ENCODE measurements at places on chromosomes 2 and 18.

- no peak for DNase-seq
These were observed 49.8 kb downstream of the LDLRAD4 start for GRCh38 chr18:13268158-13269012.

DNA sequence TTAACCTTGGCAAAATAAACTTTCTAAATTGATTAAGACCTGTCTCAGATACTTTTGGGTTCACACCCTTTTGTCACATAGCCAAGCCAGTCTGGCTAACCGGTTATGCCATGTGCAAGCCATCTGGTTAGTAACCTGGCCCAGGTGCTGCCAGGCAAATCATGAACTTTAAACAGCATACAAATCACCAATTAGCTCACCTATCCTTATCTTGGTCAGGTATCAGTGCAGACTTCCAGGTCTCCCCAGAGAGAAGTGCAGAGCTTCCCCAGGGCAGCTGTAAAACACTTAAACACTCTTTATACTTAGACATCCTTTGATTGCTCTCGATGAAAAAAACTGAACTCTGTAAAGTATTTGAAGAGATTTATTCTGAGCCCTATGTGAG lies 14.9 kb upstream of the MC5R start:
- no peak for DNase-seq

DNA sequence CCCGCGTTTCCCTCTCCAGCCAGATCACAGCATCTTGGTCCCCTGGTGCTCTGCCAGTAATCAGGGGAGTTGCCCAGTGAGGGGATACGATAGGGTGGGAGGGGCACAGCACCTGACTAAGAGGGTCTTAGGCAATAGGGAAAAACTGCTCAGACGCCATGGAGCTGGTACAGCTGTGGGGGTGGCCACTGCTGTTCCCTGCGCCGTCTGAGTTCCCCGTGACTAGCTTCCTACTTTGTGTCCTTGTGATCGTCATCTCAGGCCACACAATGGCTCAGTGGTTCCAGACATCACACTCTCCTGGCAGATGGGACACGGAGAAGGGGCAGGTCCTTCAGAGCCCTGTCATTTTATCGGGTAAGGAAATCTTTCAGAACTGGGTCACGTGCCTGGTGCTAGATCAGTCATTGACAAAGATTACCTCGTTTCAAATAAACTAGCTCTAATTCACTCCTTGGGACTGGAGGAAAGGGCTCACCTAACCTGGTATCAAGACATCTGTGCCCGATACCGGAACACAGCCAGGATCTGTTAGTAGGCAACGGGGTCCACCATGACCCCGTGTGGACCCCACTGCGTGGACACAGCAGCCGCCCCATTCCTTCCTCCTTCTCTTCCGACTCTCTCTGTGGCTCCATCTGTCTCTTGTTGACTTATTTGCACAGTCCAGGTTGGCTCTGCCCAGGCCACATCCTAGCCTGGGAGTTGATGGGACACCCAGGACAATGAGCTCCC lies 101.6 kb downstream of the PTGR3 start:
- DNase-seq, result no peak

DNA sequence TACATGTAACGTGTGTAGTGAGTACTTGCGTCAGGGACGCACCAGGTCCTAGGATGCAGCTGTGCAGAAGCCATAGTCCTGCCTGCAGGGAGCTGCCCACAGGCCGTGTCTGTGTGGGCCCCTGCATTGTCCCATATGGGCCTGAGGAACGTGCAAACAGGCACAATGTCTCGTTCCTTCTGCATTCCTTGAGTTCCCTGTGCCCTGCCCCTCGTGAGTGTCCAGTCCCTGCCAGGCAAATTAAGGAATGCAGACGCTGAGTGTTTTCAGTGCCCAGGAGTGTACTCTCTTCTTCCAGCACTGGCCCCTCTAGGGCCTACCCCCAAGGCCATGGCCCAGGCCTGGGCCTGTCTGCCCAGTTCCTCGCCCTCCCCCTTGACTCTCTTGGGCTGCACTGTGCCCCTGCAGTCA lies 61.8 kb downstream of the FAM168B start:
- no peak for DNase-seq

DNA sequence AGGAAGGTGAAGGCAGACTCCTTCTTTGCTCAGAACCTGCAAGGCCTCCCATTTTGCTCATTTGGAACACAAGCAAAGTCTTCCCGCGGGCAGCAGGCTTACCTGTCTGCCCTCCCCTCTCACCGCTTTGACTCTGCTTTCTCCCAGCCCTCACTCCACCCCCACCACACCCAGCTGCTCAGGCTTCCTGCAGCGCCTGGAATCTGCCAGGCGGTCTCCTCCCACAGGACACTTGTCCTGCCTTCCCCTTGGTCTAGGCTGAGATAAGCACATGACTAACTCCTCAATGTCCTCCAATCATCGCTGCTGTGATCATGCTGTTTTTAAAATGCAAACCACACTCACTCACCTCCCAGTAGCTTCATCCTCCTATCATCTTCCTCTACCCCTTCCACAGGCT lies 430.0 kb downstream of the ZNF516 start:
- DNase-seq, result no peak

DNA sequence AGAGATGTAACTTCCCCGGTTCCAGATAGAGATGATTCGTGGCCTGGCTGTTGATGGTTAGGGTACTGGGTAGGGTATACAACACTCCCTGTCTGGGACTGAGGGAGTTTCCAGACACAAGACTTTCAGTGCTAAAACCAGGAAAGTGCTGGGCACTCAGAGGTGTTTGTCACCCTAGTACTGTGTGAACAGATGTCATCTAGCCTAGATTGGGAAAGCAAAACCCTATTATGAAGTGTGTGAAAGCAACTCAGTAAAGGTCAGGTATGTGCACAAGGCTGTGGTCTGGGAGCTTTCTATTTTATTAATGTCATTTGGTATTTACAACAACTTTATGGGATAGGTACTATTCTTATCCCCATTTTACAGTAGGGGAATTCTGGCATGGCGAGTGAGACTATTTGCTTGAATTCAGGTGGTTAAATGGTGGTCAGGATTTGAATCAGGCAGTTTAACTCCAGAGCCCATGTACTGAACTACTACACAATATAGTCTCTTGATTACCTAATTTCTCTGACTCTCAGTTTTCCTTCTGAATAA lies 2.6 kb downstream of the BZW1 start:
- DNase-seq, result no peak

DNA sequence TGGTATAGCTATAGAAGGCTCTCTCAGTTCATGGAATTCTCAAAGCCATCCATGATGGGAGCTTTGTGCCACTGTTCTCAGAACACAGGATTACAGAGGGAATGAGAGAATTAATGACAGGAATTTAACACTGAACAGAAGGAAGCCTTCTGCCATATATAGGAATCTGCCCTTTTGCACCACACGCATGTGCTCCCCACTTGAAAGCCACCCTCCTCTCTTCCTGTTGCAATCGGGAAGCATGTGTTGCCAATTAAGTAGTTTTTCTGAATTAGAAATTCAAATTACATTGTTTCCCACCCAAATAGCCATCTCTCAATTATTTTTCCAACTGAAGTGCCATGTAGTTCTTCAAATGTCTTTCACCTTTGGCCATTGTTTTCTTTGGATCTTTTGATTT lies 71.3 kb downstream of the C1D start:
- DNase-seq, result no peak

DNA sequence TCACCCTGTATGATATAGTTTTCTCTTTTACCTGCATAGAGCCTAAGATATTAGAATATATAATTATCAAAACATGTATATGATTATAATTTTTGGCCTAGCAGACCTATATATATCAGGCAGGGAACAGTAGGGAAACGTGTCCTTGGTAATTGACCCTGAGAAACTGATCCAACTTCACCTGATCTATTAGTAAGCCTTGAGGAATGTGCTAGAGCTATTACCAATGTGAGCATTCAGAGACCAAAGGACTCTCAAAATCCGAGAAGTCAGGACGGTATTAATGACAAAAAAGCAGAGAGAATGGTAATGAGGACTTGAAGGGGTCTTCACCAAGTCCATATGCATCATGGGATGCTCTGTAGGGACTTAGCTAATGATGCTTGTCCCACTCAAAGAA lies 571.9 kb downstream of the CPS1 start:
- no peak for DNase-seq

GRCh38 chr18:24762511-24762910 lies 302.1 kb downstream of the HRH4 start:
- DNase-seq, result no peak

DNA sequence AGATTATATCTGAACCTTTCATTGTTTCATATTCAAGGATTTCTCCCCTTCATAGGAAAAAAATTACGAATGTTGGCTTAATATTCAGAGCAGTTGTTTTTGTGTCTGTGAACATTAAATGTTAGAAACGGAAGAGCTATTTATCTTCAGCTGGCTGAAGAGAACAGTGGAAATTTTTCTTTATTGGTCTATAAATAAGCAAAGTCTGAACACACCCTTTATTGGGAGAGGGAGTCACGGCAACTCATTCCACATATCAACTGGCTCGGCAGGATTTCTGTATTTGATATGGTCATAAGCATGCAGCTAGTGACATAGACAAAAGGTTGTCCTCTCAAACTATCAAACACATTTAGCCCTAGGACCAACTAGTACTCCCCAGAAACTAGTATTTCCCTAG lies 468.4 kb upstream of the HNRNPA3 start:
- DNase-seq, result no peak

GRCh38 chr18:42401131-42401673 lies 446.2 kb downstream of the PIK3C3 start:
- DNase-seq, result no peak

Data from stimulated activated CD4-positive, alpha-beta T cell treated with anti-CD3 and anti-CD28 coated beads, Interleukin-1b, Interleukin-23, amount 100 ng/mL, for 1 hour (primary cell).